ENCODE measurements at places on chromosomes 13 and 19.

GRCh38 chr13:38369058-38369457 is 19.4 kb downstream of the UFM1 start:
- no peak for DNase-seq

DNA sequence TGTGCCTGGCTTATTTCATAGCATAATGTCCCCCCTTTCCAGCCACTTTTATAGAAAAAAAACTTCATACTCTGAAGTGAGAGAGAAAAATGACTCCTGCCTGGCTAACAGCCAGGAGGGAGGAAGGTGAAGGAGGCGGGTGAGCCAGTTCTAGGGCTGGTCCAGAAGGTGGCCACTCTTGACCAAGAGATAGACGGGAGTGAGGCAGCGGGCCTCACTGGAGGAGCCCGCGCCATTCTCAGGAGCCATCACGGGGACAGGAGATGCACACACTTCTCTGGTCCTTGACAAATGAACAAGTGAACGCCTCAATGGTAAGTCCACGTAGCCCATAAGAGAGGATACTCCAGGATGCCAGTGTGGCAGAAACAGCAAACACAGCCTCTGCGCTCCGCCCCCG is 231.4 kb downstream of the UQCRFS1 start:
- DNase-seq = no peak

DNA sequence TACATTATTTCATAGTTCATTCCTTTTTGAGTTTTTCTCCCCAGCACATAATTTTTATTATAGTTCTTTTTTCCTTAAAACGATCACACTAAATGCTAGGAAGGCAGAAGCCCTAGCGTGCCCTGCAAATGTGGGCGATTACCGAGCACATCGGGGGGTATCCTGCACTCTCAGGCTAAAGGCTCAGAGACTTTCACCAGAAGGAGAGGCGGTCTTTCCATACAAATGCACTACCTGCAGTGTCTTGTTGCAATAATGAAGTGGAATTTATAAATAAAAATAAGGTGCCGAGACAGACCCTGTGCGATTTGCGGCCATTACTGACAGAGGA is 29.3 kb upstream of the SPACA7 start:
- DNase-seq = no peak

- no peak for DNase-seq
Observed at GRCh38 chr13:99429670-99430069, 71.6 kb upstream of the TM9SF2 start.

DNA sequence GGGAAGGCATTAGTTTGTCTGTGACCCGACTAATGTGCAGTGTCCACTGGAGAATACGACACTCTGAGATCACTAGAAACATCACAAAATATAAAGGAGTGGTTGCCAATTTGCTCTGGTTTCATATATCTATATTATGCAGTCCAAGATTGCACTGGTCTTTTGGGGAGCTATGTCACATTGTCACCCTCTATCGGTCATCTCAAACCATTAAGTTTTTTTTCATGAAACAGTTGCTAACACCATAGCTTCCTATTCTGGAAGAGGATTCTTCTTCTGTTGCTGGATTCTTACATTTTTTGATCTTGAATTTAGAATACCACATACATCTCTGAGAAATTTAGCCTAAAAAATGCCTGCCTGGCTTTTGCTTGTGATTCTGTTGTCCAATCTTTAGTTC is 168.6 kb downstream of the LACC1 start:
- DNase-seq = no peak

DNA sequence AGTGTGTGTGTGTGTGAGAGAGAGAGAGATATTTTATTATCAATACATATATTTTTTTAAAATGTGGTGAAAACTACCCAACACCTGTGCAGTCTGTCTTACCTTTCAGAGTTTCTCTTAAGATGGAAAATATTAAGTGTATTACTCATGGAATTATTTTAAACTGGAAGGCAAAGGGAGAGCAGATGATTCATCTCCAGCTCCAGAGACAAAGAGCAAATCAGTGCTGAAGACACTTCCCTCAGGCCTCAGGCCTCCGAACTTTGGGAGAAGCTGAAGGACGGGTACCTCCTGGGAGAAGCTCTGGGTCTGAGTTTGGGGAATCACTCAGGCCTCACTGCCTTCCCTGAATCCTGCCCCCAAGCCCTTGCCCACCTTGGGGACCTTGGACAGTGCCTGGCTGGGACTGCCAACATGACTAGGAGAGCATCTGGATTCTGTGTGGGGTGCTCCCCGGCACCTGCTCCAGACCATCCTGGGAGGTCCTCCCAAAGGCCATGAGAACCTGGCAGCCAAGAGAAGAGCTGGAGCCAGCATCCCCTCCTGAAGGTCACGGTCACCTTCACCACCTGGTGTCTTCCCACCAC is 170.4 kb upstream of the UBL3 start:
- no peak for DNase-seq

Data from activated T-helper 1 cell treated with anti-CD3 and anti-CD28 coated beads, Interleukin-2, amount 50 U/mL, for 16 hours (primary cell).